ENCODE measurements at places on chromosomes 2 and 18. TPM values are rescaled to one million over a fixed set of nuclear protein-coding genes. Genes with fewer than 3 reads are reported as not detected.

Gene MOGAT1
- total RNA-seq = not detected

Gene NCK2
- total RNA-seq = 33.1 TPM

Gene ADGRF3
- under 0.01 TPM for total RNA-seq

Gene KIF5C
- total RNA-seq = under 0.01 TPM

Gene SLC23A3
- 2.0 TPM for total RNA-seq

Gene ANKRD29
- total RNA-seq = 0.79 TPM

Gene CTAGE1
- total RNA-seq = not detected

Gene CPS1
- 0.44 TPM for total RNA-seq

Gene OSBPL1A
- total RNA-seq = 10.7 TPM

Gene INPP4A
- 14.2 TPM for total RNA-seq

Gene MARCO
- not detected for total RNA-seq
